Gastrocnemius medialis (tissue), 4 donors: ENCODE measurements at places on chromosomes 6 and 20. TPM values are rescaled to one million over a fixed set of nuclear protein-coding genes. Genes with fewer than 3 reads are reported as not detected.
A peak's percentile ranks its signal among the peaks of the same experiment; 100 is the strongest.

Gene GGT7
- total RNA-seq: 13.1 TPM

DNA sequence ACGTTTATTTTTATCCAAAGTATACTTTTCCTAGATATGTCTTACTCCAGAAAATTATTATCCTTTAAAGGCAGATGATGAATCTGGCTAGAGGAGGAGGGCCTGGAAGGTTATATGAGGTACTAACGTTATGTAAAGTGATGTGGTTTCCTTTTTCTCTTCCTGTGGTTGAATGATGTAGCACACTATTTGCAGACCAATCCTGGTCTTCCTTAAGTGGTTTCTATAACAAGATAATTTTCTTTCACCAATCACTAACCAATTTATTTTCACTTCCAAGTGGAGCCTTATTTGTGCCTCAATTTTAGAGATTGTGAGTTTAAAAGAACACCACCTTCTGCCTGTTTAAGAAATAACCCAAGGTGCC lies 154.6 kb upstream of the SOX4 start:
- no peak for DNase-seq

DNA sequence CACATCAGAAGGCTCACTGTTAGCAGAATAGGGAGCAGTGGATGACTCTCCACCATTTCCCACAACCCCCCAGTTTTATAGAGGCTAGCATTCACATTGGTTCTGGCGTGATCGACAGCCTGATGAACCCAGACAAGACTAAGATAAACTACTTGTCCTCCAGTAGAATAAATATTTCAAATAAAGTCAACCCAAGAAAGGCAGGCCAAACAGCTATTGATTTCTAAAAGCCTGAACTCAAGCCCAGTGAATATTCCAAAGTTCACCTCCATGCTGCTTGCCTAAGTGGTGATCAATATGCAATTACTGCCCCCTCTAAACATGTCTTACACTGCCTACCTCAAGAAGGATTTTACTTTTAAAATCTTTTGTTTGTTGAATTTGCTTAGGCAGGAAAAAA lies 104.5 kb downstream of the CTNNBL1 start:
- no peak for DNase-seq

Gene TRIM27
- total RNA-seq: 35.6 TPM

Gene OTOR
- not detected for total RNA-seq

DNA sequence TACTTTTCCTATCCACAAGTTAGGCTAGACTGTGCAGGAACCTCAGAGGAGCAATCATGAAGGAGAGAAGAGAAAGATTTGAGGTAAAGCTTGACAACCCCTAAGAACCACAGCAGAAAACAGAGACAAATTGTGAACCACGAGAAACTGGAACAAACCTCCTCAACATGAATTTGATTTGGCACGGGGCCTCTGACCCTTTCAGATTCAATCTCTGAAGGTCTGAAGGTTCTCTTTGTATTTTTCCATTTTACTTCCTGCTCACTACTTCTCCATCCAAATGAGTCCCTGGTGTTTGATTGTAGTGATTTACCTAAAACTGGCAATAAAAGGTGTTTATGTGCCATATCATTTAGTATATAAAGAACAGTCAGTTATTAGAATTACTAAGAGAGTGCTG lies 126.1 kb upstream of the STXBP5 start:
- no peak for DNase-seq

GRCh38 chr6:77145244-77145643 lies 318.0 kb downstream of the HTR1B start:
- no peak for DNase-seq

GRCh38 chr20:12788632-12789299 lies 220.0 kb upstream of the SPTLC3 start:
- no peak for DNase-seq

- no peak for DNase-seq
Observed at GRCh38 chr6:94562846-94563245, 1014.5 kb upstream of the MANEA start.

Gene GNRH2
- not detected for total RNA-seq

- no peak for DNase-seq
Observed at GRCh38 chr6:163014736-163015135, 287.0 kb downstream of the PACRG start.

DNA sequence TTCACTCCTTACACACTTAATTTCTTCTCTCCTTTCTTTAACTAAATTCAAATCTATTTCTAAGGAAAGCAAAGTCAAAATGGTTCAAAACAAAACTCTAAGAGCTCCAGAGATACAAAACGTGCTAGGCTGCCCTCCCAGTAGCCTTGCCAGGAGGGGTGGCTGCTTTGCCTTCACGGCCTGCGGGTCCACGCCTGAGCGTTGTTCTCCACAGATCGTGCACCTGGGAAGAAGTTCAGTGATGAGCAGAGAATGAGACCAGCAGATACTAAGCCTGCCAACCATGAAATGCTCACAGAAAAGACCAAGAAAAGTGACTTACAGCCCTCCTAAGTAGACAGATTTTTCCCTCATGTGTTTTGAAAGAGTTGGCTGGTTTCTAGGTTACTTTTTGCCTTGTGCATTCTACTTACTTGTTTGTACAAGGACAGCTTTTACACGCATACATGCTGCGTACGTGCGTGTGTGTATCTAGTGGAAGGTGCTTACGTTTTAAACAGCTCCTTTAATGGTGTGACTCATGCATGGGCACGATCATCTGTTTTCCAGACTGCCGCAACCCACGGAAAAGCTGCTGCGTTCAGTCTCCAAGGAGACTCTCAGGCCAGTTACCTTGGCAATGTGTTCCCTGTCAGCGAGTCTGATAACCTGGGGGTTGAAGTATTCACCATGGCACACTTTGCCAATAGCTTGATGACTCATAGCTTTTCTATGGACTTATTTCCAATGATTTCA lies 32.4 kb upstream of the PBOV1 start:
- DNase-seq: no peak

Gene GPR6
- total RNA-seq: not detected

Gene TFAP2D
- not detected for total RNA-seq

DNA sequence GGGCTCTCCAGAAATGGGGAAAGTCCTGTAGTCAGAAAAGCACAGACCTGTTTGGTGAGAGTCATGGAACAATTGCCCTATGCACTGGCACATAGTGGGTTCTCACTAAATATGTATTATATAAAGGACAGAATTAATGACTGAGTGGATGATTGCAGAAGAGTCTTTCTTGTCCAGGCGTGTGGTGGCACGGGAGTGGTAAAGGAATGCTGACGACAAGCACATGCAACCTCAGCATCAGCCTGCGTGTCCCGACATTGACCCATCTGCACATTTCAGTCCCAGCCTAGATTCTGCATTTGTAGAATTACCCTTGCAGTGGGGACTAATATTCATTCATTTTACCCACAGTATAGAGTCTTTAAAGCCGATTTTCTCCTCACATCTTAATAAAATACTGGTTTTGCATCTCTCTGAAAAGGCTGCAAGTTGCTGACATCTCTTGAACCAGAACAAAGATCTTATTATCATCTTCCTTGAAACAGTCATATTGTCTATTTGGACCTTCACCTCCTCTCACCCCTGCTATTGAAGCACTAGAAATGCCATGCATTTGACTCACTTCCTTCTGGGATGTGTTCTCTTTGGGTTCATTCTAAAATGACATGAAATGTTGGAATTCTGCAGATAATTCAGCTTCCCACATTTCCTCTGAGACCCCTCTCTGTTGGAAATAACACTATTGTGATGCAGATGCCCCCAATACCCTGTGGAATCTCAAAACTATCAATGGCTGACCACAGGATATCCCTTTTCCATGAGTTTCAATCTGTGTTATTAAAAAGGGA lies 883.6 kb upstream of the FLRT3 start:
- no peak for DNase-seq

DNA sequence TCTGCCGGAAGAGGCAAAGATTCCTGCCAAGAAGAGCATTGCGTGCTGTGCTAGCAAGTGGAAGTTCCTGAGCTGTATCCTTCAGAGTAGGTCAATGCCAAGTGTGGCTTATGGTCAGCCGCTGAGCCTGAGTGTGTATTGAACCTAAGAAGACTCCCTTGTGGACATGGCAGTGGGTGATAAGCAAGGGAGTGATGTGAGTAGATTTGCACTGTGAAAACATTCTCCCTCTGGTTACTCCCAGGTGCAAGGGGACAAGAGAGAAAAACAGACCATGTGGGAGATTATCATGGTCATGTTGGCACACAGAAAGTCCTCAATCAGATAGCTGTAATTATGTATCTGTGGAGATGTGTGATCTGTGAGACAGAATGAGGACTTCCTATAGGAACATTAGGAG lies 6.1 kb upstream of the TMEM74B start:
- no peak for DNase-seq

DNA sequence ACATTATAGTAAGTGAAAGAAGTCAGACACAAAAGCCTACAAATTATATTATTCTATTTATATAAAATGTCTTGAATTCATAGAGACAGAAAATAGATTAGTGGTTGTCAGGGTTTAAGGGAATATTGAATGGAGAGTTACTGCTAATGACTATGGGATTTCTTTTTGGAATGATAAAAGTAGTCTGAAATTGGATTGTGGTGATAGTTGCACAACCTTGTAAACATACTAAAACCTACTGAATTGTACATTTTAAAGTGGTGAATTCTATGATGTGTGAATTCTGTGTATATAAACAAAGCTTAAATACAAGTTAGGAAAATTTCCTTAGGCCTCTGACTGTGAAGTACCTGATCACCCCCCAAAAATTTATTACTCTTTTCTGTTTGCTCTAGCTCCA lies 343.1 kb downstream of the TFAP2B start:
- DNase-seq: no peak

- no peak for DNase-seq
Observed at GRCh38 chr6:161130967-161131766, 139.6 kb downstream of the MAP3K4 start.

Gene SEL1L2
- total RNA-seq: 0.71 TPM

DNA sequence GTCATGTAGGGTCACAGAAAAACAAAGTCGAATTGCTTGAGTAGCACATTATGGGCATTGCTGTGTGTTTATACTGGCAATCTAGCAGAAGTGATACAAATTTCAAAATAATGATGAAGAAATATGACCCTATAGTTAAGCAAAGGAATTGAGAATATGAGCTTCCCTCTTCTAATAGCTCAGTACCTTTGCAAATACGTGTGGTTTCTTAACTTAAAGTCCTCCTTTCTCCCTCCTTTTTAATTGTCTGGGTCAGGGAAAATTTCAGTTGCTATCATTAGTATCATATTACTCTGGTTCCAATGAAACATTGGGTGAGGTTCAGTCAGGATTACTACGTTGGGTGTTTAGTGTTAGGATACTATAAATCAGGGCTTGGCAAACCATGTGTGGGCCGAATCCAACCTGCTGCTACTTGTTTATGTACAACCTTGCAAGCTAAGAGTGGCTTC lies 166.8 kb upstream of the CARMIL1 start:
- DNase-seq: no peak

Gene HLA-DRB5
- total RNA-seq: not detected

Gene EMILIN3
- total RNA-seq: 0.33 TPM

DNA sequence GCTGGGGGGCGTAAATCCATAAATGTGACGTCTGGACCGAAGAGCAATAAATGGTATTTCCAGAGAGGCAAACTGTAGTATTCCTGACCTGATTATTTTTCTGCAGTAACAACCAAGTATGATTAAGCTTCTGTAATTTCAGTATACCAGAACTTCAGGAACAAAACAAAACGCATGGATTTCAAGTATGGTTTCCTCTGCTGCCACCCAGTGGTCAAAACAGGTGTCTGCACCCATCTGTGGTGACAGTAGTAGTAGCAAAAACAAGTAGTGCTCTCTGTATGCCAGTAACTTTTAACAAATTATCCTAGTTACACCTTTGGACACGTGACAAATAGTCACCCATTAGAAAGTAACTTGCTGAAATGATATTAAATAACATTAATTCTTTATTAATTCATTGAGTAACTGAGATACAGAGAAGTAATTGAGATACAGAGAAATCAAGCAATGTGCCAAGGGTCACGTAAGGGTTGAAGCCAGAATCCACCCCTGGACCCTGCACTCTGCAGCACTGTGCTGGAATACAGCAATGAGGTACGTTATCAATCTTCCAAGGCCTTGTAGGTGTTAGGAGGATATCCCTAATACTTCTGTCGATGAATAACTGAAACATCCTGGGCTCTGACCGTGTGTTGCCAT lies 7.9 kb downstream of the CALHM4 start:
- peak; percentile 32 for DNase-seq
